ENCODE measurements at places on chromosomes 13 and 19.

GRCh38 chr13:67232384-67232783, 2.2 kb upstream of the PCDH9 start:
- DNase-seq: no peak

DNA sequence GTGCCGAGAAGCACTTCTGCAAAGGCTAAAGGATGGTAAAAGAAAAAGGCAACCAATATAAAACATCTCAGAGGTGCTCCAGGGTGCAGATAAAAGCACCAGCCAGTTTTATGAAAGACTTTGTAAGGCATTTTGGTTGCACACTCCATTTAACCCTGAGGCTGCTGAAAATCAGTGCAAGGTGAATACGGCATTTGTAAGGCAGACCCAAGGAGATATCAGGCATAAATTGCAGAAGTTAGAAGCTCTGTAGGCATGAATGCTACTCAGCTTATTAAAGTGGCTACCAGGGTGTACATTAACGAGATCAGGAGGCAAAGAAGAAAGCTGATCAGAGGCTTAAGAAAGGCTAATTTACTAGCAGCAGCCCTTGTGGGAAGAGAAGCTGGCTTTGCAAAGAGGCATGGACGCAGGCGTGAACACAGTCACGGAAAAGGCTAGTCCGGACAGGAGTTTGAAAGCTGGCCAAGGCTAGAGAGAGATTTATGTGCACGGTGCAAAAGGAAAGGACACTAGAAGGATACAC, 99.6 kb downstream of the ZNF429 start:
- peak; percentile 10 for DNase-seq

DNA sequence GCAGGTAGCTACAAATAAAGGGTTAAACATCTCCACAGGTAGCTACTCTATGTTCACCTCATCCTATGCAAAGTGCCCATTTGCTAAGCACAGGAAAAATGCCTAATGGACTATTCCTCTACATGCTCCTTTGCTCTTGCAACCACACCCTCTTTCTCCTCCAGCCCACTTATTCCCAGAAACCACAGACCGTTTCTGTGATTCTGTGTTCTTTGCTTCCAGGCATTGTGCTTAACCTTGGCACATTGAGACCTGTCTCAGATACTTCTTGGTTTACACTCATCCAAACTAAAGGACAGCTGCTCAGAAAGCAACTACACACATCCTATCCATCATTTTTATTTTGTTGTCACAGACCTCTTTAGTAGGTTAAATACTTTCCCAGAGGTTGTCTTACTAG, 785.0 kb upstream of the MIR17HG start:
- no peak for DNase-seq

GRCh38 chr19:10211691-10212090, 16.9 kb upstream of the DNMT1 start:
- no peak for DNase-seq

- no peak for DNase-seq
These were observed 31.5 kb upstream of the MYO16 start for GRCh38 chr13:108597943-108598342.

- peak; percentile 34 for DNase-seq
These were observed 155.5 kb upstream of the STARD13 start for GRCh38 chr13:33441015-33441414.

DNA sequence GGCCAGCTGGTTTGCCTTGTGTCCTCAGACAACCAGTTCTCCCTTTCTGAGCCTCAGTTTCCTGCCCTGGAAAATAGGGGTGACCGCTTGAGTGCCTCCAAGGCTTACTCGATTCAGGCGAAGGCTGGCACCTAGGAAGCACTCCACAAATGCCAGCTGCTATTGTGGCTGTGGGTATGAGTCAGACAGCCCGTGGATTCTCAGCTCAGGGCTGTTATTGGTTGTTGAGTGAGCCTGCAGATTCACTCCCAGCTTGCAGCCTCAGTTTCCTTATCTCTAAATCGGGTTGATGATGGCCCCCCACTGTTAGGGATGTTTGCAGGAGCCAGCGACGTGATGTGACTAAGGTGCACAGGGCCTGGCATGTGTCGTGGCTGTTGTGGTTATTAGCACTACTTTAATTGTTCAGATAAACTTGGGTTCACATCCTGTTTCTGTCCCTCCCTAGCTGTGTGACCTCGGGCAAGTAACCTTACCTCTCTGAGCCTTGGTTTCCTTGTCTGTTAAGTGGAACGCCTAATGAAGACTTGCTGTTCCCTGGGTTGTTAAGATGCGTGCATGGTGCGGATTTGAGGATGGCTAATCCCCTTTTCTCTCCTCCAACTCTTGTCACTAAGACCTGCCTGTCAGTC, 2.4 kb downstream of the MARK4 start:
- DNase-seq: no peak

- DNase-seq: no peak
These were observed 320.1 kb upstream of the SLC10A2 start for GRCh38 chr13:103386341-103386740.

DNA sequence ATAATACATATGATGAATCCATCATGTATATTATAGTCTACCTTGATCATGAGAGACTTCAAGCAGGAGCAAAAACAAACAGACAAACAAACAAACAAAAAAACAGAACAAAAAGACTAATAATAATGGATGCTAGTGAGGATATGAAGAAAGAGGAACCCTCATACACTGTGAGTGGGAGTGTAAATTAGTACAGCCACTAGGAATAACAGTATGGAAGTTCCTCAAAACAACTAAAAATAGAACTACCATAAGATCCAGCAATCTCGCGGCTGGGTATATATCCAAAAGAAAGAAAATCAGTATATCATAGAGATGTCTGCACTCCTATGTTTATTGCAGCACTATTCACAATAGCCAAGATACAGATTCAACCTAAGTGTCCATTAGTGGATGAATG, 7.0 kb upstream of the DLEU7 start:
- DNase-seq: peak; percentile 12

DNA sequence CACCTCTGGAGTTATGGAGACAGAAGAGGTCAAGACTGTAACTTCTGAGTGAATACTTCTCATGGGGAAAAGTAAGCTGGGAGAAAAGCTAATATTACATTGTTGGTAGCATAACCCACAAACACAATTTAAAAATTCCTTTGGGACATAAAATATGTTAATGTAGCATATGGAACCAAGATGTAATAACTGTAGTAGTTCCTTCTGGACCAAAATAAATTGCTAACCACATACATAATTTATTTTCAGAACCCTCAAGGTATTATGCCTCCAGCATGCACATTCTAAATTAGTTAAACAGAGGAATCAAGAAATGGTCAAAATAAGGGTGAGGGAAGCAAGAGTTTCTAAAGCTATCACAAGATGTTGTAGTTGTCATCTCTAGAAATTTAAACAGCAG, 4.8 kb upstream of the RNF17 start:
- no peak for DNase-seq

- DNase-seq: no peak
These were observed 2.0 kb upstream of the GRK1 start for GRCh38 chr13:113664751-113665596.

DNA sequence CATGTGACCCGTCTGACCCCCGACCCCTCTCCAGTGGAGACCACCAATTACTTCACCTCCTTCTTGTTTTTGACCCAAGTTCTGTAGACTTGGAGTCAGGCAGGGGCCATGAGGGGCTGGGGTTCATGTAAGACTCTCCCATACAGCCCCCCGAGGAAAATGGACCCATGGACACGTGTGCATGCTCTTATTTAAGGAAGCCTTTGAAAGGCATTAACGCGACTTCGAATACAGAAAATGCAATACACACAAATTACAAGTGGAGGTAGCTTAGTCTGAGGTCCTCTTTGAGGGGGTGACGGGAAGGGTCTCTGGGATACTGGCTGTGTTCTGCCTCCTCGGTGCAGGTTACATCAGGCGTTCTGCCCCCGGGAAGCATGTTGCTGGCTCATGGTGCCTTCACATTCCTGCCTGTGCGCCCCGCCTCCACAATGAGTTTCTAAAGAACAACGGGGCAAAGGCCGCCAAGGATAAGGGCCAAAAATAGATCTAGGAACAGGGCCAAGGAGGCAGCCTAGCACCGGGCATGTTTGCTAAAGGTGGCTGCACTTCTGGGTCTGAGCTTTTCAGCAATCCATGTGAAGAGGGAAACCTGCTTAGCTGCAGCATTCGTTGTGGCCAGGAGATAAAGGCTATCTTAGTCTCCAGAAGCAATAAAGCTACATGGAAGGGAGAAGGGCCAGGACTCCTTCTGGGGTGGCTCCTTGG, 54.5 kb downstream of the RAB20 start:
- peak; percentile 61 for DNase-seq

DNA sequence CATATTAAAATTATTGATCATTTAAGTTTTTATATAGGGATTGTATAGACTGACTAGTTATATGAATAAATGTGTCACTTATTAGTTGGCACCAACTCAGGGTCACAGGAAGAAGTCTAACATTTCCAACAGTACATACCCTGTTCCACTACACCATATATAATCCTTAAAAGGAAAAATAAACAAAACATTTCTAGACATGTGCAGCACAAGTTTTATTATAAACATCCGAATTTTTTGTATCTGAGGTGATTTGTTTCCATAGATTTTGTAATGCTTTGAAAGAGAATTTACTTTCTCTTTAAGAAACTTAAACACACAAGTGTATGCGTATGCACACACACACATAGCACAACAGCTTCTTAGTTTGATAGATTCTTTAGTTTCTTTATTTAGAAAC, 418.6 kb upstream of the GPC6 start:
- no peak for DNase-seq

DNA sequence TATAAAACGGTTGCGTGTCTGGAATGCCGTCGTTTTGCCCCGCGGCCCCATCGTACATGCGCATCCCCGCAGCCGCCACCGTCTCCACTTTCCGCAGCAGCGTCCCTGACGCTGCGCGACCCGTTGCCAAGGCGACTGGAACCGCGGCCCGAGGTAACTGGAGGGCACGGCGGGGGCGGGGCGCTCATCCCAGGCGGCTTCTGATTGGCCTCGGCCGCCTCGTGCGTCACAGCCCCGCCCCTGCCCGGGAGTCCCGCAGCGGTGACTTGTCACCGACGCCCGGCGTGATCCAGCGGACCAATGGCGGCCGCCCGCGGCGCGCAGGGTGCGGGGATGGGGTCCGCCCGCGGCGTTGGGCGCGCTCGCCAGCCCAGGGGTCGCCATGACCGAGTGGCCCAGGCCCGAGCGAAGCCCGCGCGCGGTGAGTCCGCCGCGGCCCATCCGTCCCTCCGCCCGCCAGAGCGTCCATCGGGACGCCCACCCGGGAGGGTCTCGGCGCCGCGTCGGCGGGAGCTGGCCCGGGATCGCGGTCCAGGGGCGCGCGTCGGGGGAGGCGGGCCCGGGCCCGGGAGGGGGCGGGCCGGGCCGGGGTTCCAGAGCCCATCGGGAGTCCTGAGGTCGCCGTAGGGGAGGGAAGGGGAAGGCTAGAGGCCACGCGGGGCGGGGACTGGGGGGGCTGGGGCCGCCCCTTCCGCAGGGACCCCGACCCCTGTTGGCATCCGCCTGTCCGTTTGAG, at the start of gene ZSCAN1:
Gene ZSCAN1 (plus strand): TSS at position 285 of the 736 bp plus-strand sequence. CDS start 3,812 bp downstream, outside the sequence.
- peak; percentile 63 for DNase-seq

GRCh38 chr13:48380581-48380980, 32.3 kb downstream of the LPAR6 start:
- peak; percentile 38 for DNase-seq

All from suppressor macrophage (primary cell).